ENCODE measurements at places on chromosomes 5 and 9.

DNA sequence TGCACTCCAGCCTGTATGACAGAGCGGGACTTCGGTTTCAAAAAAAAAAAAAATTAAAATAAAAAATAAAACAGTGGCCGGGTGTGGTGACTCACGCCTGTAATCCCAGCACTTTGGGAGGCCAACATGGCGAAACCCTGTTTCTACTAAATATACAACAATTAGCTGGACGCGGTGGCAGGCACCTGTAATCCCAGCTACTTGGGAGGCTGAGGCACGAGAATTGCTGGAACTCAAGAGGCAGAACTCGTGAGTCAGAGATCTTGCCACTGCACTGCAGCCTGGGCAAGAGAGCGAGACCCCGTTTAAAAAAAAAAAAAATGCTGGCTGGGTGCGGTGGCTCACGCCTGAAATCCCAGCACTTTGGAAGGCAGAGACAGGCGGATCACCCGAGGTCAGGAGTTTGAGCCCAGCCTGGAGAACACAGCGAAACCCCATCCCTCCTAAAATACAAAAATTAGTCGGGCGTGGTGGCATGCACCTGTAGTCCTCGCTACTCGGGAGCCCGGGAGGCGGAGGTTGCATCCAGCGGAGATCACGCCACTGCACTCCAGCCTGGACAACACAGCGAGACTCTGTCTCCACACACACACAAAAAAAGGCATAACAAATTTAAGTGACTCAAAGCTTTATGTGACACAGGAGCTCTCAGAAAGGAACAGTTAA, 1.5 kb upstream of the NPM1 start:
- DNase-seq, result no peak

DNA sequence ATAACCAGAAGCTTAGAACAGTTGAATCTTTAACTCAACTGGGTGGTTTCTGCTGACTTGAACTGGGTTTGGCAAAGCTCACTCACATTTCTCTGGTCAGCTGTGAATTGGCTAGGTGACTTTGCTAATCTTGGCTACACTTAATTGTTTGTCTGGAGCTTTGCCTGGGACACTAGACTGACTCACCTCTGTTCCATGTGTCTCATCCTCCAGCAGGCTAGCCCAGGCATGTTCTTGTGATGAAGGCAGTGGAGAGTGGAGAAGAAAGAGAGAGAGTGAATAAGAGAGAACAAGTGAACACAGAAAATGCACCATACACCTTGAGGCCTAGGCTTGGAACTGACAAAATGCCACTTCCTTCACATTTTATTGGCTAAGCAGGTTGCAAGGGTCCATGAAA, 32.6 kb downstream of the SPATA31D1 start:
- peak; percentile 36 for DNase-seq

DNA sequence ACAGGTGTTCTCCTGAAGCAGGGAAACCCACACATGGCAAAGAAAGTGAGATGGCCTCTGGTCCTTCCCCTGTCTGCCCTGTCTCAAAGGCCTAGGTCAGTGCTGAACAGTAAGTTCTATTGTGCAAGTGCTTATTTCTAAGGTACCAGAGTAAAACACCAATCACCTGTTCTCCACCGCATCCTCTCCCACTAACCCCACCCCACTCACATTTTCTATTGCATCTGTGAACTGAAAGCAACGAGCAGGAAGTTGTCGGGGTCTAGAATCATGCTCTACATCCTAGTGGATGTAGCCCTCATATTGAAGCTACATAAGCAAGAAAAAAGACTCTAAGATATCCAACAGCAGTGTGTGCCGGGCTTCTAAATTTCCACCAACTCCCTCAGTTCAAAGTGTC, 265.9 kb downstream of the ENC1 start:
- DNase-seq, result no peak

DNA sequence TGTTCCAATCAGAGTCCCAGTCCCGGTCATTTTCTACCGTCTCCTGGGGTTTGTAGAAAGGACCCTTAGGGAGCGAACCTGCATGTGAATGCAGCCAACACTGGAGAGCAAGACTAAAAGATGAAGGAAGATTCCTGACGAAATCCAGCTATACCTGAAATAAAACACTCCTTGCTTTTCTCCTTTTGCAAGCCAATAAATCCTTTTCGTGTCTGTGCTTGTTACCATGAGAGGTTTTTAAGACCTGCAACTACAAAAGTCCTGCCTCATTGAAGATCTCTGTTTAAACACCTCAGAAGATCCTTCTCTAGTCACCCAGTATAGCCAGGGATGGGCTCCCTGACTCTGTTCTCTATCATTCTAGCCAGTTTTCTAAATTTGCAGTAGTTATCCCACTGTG, 10.0 kb upstream of the SLC34A1 start:
- no peak for DNase-seq

DNA sequence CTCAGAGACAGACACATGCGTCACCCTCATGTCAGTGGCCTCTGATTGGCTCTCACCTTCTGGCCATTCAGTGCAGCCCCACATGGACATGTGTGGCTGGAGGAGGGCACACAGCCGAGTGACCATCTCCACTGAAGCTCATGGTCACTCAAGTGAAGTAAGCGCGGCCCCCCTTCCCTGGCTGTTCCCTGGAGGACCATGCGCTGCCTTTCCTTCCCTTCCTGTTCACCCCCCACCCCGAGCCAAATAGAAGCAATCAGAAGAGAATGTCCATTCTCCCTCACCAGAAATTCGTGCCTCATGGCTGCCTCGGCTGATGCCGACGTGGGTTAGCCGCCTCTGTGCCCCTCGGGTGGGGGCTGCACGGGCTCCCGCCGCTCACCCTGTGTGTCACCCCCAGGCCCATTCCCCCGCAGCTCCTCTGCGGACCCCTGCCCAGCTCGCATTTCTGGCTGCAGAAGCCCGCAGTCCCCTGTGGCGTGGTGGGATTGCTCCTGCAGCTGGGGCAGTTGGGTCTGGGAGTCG, 12.5 kb upstream of the COL5A1 start:
- DNase-seq, result peak; percentile 48

- DNase-seq, result no peak
Observed at GRCh38 chr9:16442622-16443021, 427.8 kb downstream of the BNC2 start.

- DNase-seq, result no peak
Observed at GRCh38 chr5:171882118-171882517, 96.5 kb downstream of the SMIM23 start.

All from RKO (cell line).